Sigmoid colon (tissue), 7 donors: ENCODE measurements at places on chromosomes 1 and 21. TPM values are rescaled to one million over a fixed set of nuclear protein-coding genes. Genes with fewer than 3 reads are reported as not detected.

CYP4A22 gene
- polyA plus RNA-seq, result not detected

TNN gene
- polyA plus RNA-seq, result not detected

MEX3A gene
- 0.23 TPM for polyA plus RNA-seq

GPR37L1 gene
- polyA plus RNA-seq, result 0.92 TPM

TNNT2 gene
- 3.1 TPM for polyA plus RNA-seq
